ENCODE measurements at places on chromosomes 3 and 15. TPM values are rescaled to one million over a fixed set of nuclear protein-coding genes. Genes with fewer than 3 reads are reported as not detected.

Gene GLT8D1
- 54.3 TPM for total RNA-seq

Gene EPHA3
- under 0.01 TPM for total RNA-seq

Gene KPNA1
- total RNA-seq, result 28.4 TPM

Gene TMCO5A
- not detected for total RNA-seq

Gene RAB43
- total RNA-seq, result 15.0 TPM

Gene LHFPL4
- not detected for total RNA-seq

Gene CLDN18
- total RNA-seq, result not detected

Gene SLC28A1
- total RNA-seq, result not detected

Gene REC114
- not detected for total RNA-seq

Gene SEMA3G
- total RNA-seq, result under 0.01 TPM

Data from bronchial epithelial cell (primary cell).